Activated naive CD4-positive, alpha-beta T cell treated with anti-CD3 and anti-CD28 coated beads for 36 hours (primary cell): ENCODE measurements at places on chromosomes 12 and 14.

- DNase-seq = peak; percentile 80
These were observed 21.3 kb upstream of the RFLNA start for GRCh38 chr12:124273630-124274029.

DNA sequence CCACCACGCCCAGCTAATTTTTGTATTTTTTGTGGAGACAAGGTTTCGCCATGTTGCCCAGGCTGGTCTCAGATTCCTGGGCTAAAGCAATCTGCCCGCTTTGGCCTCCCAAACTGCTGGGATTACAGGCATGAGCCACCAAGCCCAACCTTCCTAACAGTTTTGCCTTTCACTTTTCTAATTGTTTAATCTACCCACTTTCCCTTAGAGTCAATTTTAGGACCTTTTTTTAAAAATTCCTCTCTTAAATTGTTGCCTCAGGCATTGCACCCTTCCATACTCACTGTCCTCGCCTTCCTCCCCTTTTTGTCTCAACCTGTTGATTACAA lies 11.5 kb downstream of the ZFHX2 start:
- DNase-seq = no peak

DNA sequence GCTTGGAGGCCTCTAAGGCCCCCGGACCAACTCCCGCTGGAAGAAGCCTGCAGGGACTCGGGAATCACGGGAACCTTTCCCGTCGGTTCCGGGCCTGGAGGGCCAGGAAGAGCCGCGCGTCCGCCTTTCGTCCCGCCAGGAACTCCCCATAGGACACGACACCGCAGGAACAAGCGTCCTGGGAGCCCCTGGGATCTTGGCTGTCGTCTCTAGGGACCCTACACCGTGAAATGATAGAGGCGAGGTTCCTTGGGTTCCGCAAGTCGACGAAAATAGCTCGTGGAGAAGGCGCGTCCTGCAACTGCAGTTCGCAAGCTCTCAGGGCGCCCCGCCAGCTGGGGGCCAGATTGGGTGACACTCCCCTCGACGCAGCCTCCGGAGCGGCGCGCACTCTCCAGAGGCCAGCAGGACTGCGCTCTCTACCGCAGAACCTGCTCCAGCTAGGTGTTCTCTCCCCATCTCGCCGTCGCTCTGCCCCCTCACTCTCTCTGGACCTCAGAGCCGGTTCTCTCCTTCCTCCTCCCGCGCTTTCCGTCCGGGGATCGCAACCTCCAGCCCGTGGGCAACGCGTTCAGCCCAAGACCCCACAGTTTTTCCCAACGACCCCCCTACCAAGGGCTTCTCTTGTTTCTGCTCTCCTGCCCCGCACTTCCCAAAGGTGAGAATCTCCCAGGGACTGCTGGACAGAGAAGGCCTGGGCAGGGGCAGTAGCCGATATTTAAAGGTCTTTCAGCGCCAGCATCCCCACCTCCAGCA lies 776 bp downstream of the BMP4 start:
- DNase-seq = no peak

DNA sequence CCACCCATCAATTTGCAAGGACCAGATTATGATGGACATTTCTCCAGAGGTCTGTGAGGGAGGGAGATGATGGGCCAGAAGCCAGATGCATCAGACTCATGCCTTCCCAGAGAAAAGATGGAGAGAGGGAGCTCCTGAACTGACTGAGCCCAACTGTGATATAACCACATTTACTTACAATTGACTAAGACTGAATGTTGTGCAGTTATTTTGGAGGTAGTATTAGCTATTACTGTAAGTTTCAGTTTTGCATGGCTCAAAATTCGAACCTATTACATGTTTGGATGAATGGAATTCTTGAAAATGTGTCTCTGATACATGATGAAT lies 211.1 kb upstream of the SFSWAP start:
- DNase-seq = no peak
